ENCODE measurements at places on chromosomes 3 and 15.
A peak's percentile ranks its signal among the peaks of the same experiment; 100 is the strongest.

GRCh38 chr3:29475305-29475840 is 194.5 kb downstream of the RBMS3 start:
- DNase-seq = no peak

DNA sequence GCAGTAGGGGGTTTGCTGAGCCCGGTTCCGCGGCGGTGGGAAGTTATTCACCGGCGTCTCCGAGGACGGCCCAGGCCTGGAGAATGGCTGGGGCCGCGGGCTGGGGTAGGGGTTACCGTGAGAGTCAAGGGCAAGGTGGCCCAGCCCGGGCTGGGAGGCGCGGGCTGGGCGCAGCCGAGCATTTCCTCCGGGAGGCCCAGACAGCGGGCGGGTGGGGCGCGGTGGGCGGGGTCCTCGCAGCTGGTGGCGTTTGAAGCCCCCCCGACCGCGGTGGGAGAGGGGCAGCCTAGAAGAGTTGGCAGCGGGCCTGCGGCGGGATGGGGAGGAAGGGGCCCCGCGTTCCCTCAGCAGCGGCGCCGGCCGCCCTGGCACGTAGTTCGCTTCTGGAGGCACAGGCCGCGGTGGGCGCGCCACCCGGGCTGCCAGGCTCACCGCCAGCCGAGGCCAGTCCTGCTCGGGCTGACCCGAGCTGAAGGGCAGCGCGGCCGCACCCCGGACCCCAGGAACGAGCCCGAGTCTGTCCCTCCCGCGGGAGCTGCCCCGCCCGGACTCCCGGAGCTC is 960 bp upstream of the KLF13 start:
- no peak for DNase-seq

DNA sequence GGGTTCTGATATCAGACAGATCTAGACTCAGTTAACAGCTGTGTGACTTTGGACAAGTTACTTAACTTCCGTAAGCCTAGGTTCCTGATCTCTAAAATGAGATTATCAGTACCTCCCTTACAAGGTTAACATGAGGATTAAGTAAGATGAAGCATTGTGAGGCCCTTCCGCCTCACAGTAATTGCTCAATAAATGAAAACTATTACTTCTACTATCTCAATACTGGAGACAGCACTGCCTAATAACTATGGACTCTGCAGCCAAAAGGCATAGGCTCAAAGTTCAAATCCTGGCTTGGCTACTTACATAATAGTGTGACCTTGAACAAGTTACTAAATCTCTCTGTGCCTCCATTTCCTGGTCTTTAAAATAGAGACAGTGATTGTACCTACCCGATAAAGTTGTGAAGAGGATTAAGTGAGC is 82.0 kb upstream of the ATP11B start:
- DNase-seq = no peak

GRCh38 chr3:55724821-55725220 is 237.7 kb upstream of the WNT5A start:
- DNase-seq = no peak

DNA sequence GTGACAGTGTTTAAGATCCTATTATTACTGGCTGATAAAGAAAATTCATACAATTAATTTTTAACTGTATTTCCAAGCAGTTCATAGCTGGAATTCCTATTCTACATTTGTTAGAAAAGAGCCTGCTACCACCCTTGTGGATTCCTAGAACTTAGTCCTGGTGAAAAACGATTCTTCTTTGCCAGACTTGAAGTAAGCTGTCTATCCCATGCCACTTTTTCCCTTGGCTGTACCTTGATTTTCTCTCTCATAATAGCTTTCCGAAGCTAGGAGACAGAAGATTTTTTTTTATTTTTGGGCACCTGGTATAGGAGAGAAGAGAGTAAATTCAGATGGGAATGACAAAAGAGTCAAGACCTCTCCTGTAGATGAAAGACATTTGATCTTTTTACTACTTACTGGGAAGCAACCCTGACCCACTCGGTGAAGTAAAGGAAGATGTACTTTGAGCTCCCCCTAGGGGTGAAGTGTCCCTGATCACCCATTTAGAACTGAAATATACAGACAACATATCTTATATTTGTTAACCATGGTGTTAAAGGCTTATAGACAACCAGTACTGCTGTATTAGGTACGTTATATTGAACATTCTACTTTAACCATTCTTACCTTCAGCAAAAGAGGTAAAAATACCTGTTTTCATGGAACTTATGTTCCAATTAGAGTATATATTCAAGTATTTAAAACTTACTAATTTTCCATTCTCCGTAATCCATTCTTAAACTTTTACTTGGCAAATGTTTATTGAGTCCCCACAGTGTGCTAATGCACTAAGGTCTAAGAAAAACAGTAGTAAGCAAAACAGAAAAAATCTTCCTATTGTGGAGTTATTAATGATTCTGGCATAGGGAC is 36.2 kb upstream of the C3orf38 start:
- peak; percentile 12 for DNase-seq

DNA sequence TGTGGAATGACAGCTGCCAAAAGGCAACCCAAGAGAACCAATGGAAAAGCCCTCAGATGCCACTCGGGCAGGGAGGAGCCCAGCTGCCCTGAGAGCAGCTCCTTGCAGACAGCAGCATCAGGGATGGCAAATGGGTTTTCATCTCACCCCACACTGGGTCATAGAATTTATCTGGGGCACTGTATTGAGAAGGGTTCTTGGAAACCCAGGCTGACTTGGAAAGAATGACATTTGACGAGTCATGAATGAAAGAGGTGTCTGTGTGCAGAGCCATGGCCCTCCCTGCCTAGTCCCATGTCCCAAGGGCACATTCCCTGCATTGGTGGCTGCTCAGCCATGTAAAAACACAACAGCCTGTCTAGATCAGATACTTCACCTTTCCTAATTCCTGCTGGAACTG is 157.9 kb upstream of the BHLHE40 start:
- DNase-seq = no peak

All from SHP77 treated with DMSO at 0.1 percent for 48 hours (cell line).